ENCODE measurements at places on chromosomes 16 and 17.

GRCh38 chr17:73058022-73058421 lies 34.5 kb downstream of the SLC39A11 start:
- no peak for DNase-seq

DNA sequence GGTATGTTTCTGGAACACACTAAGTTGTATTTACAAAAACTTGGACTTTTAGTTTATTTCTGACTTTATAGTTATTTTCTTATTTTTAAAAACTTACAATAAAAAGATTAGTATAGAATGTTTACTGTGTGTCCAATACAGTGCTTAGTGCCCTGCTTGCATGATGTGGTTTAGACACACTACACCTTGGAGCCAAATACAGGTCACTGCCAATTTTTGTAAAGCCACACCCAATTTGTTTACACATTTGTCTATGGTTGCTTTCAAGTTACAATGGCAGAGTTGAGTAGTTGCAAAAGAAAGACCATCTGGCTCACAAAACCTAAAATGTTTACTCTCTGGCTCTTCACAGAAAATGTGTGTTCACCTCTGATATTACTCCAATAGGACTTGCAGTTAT lies 807.1 kb downstream of the KCNJ2 start:
- no peak for DNase-seq

DNA sequence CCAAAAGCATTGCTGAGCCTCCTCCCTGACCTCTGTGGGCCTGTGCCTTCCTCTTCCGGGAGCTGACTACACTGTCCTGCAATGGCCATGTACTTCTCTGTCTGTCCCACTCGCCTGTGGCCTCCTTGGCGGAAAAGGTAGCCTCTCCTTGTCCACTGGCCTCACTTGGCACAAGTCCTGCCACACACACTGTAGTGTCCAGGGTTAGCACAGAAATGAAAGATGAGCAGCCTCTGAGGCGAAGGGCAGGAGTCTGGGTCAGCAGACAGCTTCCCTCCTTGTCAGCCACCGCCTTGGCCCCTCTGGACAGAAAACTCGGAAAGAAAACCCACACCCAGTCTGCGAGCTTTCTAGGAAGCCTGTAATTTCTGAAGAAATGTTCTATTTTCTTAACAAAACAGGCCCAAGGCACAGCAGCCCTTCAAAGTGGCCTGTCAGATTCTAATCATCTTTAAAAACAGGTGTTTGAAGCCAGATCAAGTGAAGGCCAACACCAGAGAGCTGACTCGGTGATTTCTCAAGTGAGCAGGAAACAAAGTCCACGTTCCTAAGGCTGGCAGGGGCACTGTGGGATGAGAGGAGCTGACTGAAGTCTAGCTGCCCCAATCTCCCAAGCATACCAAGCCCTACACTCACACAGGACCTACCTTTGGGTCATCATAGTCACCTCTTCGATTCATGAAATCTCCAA lies 67.2 kb downstream of the GTF3C1 start:
- DNase-seq: no peak

DNA sequence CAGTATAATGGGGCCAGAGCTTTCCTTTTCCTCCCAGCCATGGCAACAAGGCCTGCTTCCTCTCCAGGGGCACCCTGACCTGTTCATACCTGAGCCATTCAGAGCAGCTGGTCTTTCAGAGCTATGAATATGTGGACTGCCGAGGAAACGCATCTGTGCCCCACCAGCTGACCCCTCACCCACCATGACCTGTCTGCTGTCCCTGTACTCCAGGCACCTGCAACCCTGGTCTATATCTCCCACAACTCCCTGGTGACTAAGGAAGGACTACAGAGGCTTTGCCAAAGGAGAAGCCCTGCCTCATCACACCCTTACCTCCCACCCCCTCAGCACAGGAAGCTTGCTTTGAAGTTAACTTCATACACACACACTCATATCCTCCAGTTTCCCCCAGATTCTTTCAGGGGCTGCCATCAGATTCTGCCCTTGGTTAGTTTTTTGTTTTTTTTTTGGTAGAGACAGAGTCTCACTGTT lies 6.0 kb downstream of the TMEM106A start:
- no peak for DNase-seq

- DNase-seq: no peak
These were observed 51.2 kb upstream of the MTMR4 start for GRCh38 chr17:58565389-58566311.

DNA sequence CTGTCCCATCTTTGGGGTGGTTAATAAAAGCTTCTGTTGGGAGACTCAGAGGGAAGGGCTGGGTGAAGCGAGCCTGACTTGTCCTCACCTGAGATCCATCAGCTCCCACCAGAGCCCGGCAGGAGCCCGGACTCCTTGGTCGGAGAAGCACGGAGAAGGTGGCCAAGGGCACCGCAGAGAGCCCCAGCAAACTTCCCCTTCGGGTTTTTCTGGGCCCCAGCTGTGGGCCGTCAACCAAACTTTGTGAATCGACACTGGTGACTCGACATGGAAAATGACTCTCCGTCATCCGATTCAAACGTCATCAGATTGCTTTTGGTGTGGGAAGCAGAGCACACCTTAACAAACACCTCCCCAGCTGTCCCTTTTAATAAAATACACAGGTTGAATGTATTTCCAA lies 21.4 kb downstream of the ENPP7 start:
- no peak for DNase-seq

Measured in midbrain (tissue), 1 donor.